ENCODE measurements at places on chromosomes 7 and 10.
A peak's percentile ranks its signal among the peaks of the same experiment; 100 is the strongest.

DNA sequence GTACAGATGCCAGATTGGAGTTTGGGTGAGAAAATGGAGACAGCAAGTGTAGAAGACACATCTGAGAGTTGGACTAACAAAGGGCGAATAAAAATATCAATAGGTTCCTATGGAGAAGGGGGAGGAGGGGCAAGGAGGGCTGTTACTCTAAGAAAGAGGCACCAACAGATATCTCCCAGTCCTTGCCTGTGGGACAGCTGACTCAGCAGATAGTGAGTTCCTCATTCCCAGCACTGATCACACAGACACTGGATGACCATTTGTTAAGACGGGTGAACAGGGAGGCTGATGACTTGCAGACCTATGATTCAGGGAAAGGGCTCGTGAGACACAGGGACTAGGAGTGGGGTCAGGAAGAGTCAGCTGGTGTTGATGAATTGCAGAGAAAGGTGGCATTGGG is 5.7 kb upstream of the PRR15 start:
- DNase-seq, result peak; percentile 73

- DNase-seq, result no peak
These were observed 149.4 kb downstream of the ZNF438 start for GRCh38 chr10:30882281-30882680.

DNA sequence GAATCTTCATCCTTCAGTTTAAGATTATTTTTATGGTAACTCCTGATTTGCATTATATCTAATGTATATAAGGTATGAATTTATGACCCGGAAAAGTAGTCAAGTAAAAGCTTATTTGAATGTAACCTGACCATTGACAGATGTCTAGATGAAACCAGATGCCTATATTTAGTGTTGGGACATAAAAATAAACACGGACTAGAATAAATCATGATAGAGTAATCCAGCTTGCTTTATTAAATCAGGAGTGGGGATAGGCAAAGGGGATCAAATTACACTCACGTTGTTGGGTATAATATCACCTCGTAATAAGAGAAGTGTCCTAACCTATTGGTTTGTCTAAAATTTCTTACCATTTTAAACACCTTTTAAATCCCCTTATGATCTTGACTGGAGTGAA is 244.6 kb downstream of the AGMO start:
- no peak for DNase-seq

DNA sequence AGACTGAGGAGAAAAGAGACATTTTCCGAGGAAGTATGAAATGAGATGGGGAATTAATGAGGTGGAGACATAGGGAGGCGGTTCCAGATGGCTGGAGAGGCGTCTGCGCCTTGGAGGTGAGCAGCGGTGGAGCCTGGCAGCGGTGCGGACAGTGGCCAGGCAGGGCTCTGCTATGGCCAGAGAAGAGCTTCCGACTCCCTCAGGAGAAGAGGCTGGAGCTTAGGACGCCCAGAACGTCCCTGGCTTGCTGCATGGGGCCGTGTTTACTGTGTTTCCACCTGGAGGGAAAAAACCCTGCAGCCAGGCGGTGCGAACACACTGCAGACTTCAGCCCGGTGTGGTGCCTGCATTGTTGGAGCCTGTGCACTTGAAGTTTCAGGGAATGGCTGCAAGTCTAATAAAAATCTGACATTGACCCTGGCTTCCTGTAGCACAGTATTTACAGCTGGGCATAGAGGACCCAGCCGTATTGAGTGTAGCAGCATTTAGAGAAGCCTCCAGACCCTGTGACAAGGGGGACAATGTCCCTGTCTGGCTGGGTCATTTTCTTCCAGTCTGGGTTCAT is 447.1 kb upstream of the MKI67 start:
- no peak for DNase-seq

Data from large intestine (tissue), 12 donors.